Type B pancreatic cell (in vitro differentiated cells): ENCODE measurements at places on chromosomes 5 and 9.

GRCh38 chr9:13971966-13972655 is 341.8 kb downstream of the NFIB start:
- no peak for DNase-seq

GRCh38 chr5:68770551-68770950 is 323.3 kb upstream of the SLC30A5 start:
- no peak for DNase-seq

DNA sequence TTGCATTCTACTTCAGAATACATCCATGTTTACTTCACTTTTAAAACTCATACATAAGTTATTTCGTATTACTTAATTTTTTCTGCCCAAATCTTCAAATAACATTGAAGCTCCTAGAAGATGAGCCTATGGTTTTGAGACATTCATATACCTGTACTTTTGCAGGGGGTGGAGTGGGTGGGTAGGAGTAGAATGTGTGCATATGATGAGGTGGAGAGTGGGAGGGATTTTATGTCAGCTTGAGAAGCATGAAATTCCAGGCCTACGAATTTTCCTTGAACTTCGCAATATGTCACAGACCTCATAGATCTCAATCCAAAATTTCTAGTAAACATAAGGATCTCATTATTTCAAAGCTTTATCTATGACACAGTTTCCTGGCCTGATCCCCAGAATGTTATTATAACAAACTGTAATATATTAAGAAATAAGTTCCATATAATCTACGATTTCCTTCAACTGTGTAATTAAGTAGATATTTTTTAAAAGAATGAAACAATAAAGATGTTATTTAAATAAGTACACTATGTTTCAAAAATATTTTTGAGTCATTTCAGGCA is 19.7 kb upstream of the MOB3B start:
- DNase-seq = no peak

GRCh38 chr9:137505421-137506140 is 44.6 kb downstream of the PNPLA7 start:
- DNase-seq = no peak

DNA sequence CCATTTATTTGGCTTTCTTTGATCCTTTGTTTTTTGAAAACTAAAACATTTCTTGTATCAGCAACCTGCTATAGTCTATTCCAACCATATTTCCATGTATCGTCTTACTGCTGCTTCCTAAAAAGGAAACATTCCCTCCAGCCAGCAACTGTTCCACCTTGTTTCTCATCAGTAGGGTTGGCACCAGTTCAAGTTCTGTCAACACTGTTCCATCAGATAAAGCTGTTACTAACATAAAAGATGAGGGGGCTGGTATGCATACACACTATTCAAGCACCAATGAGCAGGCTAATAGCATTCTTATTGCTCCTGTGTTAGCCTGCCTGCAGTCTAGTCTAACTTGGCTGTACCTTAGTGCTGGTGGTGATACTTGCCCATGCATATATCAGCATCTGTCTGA is 178.3 kb downstream of the CWC27 start:
- DNase-seq = no peak

GRCh38 chr5:132629230-132629944 is 28.6 kb upstream of the IL13 start:
- no peak for DNase-seq

GRCh38 chr9:76607730-76608436 is 148.9 kb downstream of the GCNT1 start:
- DNase-seq = no peak

GRCh38 chr9:34568774-34569173 is 20.8 kb downstream of the CNTFR start:
- no peak for DNase-seq

DNA sequence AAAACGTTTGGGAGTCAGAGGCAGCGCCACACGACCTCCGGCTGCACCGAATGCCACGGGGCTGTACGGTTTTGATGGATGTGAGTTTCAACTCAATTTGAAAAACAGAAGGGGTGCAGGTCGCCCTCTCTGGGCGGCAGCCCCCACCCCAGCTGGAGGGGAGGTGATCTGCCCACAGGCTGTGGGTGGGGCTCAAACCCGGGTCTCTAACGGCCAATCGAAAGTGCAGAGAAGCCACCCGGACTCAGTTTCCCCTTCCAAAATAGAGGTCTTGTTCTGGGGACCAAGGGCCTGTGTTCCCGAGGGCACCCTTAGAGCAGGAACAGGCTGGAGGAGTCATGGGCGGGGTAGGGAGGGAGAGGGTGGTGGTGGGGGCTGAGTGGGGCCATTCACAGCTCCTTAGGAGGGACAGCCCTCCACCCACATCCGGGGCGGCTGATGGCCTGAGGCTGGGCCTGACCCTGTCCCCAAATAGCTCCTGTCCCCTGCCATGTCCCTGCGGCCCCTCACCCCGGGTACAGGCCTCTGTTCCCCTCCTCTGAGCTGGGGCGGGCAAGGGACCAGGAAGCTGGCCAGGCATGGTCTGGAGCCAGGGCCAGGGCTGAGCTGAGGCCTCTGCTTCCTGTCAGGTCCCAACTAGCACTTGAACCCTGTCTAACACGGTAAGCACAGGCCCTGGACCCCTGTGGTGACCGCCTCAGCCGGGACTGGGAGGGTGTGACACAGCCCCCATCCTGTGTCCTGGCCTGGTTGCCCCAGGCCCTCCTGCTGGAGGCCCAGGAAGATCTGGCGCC is 22.6 kb upstream of the NOTCH1 start:
- no peak for DNase-seq

DNA sequence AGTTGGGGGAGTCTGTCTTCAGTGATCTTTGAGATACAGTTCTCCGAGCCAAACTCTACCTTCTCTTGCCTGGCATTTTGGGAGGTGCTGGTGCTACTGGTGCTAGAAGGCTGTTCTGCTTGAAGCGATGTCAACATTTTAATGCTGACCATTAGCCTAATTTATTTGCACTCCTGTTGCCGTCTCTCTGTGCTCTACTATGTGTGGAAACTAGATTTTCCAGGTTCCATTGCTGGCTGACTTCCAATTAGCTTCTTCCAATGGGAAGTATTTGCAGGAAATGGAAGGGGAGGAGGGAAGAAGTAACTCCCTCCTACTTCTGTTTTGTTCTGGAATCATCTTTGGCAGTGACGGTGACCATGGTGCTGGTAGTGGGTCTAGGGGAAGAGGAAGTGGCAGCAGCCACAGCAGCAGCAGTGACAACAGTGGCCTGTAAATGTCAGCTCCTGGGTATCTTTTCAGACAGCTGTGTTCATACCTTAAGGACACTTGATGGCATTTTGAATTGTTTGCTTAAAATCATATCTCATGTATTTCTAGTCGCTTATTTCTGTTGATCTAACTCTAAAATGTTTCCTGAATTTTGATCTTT is 7.9 kb downstream of the TXNDC8 start:
- no peak for DNase-seq

- peak; percentile 83 for DNase-seq
These were observed 2.2 kb upstream of the CCDC125 start for GRCh38 chr5:69334793-69335268.

DNA sequence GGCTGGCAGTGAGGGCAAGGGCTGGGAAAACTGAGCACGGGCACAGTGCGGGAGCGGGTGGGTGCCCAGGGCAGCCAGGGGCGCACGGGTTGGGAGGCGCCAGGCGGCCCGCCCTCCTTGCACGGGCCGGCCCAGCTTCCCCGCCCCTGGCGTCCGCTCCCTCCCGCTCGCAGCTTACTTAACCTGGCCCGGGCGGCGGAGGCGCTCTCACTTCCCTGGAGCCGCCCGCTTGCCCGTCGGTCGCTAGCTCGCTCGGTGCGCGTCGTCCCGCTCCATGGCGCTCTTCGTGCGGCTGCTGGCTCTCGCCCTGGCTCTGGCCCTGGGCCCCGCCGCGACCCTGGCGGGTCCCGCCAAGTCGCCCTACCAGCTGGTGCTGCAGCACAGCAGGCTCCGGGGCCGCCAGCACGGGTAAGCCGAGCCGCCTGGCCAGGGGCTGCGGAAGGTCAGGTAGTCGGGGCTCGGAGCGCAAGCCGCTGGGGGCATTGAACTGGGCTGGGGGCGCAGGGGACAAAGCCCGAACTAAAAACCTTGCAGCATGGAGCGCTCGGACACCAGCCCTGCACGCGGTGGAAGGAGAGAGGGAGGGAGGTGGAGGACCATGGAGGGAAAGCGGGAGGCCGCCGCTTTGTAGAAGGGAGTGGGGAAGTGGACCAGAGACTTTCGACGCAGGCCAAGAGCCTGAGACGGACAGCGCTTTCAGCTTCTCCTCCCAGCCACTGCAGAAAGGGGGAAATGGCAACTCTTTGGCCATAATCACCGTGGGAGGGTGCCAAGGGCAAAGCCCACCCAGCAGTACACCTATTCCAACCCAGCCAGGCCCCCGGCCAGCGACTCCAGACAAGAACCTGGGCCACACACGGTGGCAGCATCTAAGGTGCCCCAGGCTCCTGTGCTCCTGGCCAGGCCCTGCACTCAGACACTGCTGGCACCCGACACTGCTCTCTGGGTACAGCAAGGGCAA is at the start of gene TGFBI:
TSS of gene TGFBI (plus strand) at position 207 of the 961 bp plus-strand sequence. CDS start at position 275, 68 bp downstream.
- no peak for DNase-seq

- no peak for DNase-seq
These were observed 871 bp downstream of the GLE1 start for GRCh38 chr9:128505414-128505765.

DNA sequence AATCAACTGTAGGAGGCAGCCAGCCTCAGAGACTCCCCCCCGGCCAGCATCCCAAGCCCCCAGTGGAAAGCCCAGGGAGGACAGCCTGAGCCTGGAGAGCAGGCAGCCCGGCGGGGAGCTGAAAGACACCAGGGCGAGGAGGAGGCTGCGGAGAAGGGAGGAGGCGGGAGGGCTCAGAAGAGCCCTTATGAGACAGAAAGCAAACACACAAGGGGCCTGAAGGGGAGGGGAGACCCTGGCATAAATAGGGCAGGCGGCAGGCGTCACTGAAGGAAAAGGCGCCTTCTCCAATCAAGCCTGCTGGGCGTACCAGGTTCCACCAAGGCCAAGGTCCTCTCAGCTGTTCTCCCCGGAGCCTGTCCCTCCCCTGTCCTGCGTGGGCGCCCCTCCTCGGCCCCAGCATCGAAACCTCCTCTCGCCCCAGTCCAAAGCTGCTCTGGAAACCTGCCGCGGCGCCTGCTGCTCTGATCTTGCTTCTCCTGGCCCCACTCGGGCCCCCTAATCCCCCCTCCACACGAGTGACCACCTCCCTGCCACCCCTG is 1.3 kb downstream of the SLC9A3 start:
- DNase-seq = no peak

DNA sequence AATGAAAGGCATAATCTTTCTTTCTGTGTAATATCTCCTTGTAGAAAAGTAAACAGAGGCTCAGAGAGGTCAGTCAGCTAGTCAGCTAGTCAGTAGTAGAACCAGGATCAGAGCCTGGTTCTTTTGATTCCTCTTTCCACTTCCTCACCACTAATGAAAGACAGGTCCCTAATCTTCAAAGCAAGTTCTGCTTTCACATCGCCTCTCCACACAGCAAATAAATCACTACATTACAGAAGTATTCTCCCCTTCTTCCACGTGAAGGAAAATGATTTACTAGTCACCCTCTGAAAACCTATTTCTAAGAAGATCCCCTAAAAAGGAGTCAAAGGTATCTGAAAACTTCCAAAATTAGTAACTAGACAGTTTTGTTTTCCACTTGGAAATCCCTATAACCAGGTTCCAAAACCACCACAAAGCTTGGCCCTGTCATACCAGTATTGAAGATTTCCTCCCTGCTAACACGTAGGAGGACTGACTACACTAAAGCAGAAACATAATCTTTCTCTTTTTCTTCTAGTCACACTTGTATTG is 140.5 kb upstream of the TARS1 start:
- DNase-seq = no peak

DNA sequence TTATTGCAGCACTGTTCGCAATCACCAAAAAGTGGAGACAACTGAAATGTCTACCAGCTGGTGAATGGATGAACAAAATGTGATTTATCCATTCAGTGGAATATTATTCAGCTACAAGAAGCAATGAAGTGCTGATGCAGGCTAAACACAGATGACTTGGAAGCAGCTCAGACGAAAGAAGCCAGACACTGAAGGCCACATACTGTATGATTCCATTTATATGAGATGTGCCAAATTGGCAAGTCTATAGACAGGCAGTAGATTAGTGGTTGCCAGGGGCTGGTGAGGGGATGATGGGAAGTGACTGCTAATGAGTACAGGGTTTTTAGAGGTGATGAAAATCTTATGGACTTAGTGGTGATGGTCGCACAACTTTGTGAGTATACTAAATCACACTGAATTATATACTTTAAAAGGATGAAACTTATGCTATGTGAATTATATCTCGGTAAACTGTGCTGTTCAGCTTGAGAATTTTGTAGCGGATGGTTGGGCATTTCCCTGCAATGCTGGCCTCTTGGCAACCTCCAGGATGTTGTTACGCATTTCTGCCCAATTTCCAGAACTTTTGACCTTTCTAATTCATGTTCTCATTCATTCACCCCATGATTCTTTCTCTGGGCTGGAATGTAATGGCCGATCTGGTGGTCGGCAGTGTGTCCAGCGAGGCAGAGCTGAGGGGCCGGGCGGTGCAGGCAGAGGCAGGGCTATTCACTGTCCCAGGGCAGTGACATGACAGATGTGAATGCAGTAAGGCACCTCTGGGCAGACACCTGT is 22.0 kb upstream of the WNK2 start:
- no peak for DNase-seq

DNA sequence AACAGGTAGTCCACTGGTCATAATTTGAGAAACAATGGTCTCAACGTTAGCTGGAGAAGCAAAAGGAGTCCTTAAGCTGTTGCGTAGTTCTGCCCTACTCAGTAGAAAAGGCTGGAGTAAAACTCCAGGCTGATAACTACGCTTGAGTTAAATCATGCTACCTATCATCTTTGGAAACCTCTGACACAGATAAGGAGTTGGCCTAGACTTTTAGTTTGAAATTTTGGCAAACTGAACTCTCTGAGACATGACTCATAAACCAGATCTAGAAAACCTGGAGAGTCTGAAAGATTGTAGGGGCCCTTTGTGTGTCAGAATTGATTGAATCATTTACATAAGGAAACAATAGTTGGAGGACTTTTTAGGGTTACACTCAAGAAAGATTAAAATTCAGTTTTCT is 26.3 kb downstream of the NMUR2 start:
- DNase-seq = no peak

GRCh38 chr5:72451741-72452505 is 55.3 kb downstream of the ZNF366 start:
- no peak for DNase-seq

DNA sequence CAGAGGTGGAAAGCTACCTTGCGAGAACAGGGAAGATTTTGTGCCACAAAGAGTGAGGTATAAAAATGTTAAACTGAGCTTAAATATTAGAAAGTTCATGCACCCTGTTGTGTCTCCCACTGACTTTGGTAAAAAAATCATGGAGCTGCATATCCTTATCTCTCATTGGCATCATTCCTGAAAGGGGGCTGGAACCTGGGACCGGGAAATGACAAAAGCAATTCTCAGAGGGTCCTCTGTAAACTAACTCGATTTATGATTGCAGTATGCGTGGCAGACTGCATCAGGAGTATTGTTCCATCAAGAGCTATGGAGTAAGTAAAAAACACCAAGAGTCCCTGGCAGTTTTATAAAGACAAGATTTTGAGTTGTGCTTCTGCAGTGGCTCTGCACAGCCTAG is 148.8 kb downstream of the DCP2 start:
- DNase-seq = no peak

GRCh38 chr5:176775409-176775808 is 35.0 kb upstream of the UNC5A start:
- no peak for DNase-seq

GRCh38 chr9:135499326-135500070 is 984 bp upstream of the MRPS2 start:
- peak; percentile 96 for DNase-seq

- no peak for DNase-seq
These were observed 153.4 kb downstream of the ZNF462 start for GRCh38 chr9:107016383-107016782.
